Right lobe of liver (tissue), 6 donors: ENCODE measurements at places on chromosomes 7 and 10. TPM values are rescaled to one million over a fixed set of nuclear protein-coding genes. Genes with fewer than 3 reads are reported as not detected.
A peak's percentile ranks its signal among the peaks of the same experiment; 100 is the strongest.

The NUTM2B gene
- 0.31 TPM for total RNA-seq

DNA sequence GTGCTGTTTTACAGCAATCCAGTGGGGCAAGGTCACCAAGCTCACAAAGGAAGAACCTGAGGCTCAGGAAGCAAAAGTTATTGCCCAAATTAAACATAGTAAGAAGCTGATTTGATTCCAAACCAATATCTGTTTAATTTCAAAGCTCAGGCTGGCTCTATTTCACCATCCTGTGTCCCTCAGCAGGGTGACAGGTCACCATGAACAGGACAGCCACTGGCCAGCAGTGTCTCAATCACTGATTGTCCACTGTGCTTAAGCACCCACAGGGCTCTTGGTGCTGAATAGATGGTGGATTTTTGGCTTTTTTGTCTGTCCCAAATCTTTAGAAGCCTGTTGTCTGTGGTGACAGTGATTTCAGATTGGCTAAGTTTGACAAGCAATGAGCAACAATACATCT is 146.4 kb upstream of the ZNF32 start:
- H3K36me3 ChIP-seq: no peaks in the 10 kb centered on the region
- no peak for DNase-seq
- H3K4me3 ChIP-seq: no peak overlapping the region
- no peaks in the 10 kb centered on the region for H3K4me1 ChIP-seq

- no peaks in the 10 kb centered on the region for H3K27me3 ChIP-seq
- no peak for DNase-seq
Measured at GRCh38 chr7:6106140-6106904, 75.1 kb downstream of the ANKRD61 start.

GRCh38 chr7:1823376-1824150 is 153.5 kb downstream of the ELFN1 start:
- no peak overlapping the region for H3K4me3 ChIP-seq
- DNase-seq: no peak
- no peak overlapping the region for H3K27ac ChIP-seq
- H3K4me1 ChIP-seq: no peaks in the 10 kb centered on the region
- H3K27me3 ChIP-seq: no peaks in the 10 kb centered on the region

- no peak overlapping the region for H3K4me3 ChIP-seq
- no peaks in the 10 kb centered on the region for H3K27me3 ChIP-seq
- H3K36me3 ChIP-seq: no peaks in the 10 kb centered on the region
Measured at GRCh38 chr10:105150259-105150880, 509.3 kb downstream of the SORCS3 start.

The ABCA13 gene
- total RNA-seq: 2.6 TPM

- no peak overlapping the region for H3K27ac ChIP-seq
- DNase-seq: no peak
- H3K36me3 ChIP-seq: no peaks in the 10 kb centered on the region
- H3K4me3 ChIP-seq: no peak overlapping the region
- no peaks in the 10 kb centered on the region for H3K27me3 ChIP-seq
Measured at GRCh38 chr7:134878746-134879357, 99.4 kb downstream of the CALD1 start.

The GAD2 gene
- total RNA-seq: not detected

GRCh38 chr10:7913126-7913872 is 95.0 kb downstream of the TAF3 start:
- no peak for DNase-seq
- no peak overlapping the region for H3K4me3 ChIP-seq
- no peaks in the 10 kb centered on the region for H3K27me3 ChIP-seq
- no peaks in the 10 kb centered on the region for H3K4me1 ChIP-seq
- H3K36me3 ChIP-seq: no peaks in the 10 kb centered on the region
- no peak overlapping the region for H3K27ac ChIP-seq

GRCh38 chr7:121385800-121386179 is 10.3 kb downstream of the FAM3C start:
- no peak for DNase-seq
- no peak overlapping the region for H3K27ac ChIP-seq
- no peaks in the 10 kb centered on the region for H3K4me1 ChIP-seq
- no peak overlapping the region for H3K4me3 ChIP-seq
- H3K36me3 ChIP-seq: no peaks in the 10 kb centered on the region

GRCh38 chr7:134287916-134288659 is 28.6 kb downstream of the SLC35B4 start:
- no peaks in the 10 kb centered on the region for H3K27me3 ChIP-seq
- H3K36me3 ChIP-seq: no peaks in the 10 kb centered on the region
- no peak for DNase-seq
- peaks cover 5% of the 10 kb centered on the region for H3K4me1 ChIP-seq
- H3K27ac ChIP-seq: no peak overlapping the region

DNA sequence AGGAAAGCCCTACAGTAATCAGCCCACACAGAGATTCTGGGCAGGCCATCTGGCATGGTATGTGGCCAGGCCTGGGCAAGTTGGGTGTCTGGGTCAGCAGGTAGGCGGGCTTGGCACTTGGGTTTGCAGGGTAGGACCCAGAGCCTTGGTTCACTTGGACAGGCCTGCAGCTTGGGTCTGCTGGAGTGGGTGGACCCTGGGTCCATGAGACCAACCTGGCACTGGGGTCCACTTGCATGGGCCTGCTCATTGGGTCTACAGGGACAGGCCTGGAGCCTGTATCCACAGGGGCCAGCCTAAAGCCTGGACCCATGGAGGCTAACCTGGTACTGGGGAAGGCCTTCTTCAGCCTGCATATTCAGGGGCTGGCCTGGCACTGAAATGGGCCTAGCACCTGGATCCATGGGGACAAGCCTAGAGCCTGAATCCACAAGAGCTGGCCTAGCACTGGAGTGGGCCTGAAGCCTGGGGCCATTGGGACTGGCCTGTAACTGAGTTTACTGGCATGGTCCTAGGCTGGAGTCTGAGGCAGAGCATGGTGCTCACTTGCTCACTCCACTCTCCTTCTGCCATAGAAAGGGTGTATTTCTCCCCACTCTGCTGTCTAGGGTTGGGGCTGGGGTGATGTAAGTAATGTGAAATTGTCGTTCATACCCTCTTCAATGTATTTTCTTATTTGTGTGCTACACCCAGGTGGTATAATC is 315.0 kb downstream of the AHR start:
- no peak overlapping the region for H3K27ac ChIP-seq
- H3K36me3 ChIP-seq: no peaks in the 10 kb centered on the region
- no peaks in the 10 kb centered on the region for H3K4me1 ChIP-seq

GRCh38 chr7:513521-514166 is 6.0 kb downstream of the PDGFA start:
- no peaks in the 10 kb centered on the region for H3K36me3 ChIP-seq
- no peak for DNase-seq
- no peak overlapping the region for H3K27ac ChIP-seq

The GBX1 gene
- total RNA-seq: not detected

- H3K27me3 ChIP-seq: no peaks in the 10 kb centered on the region
- no peaks in the 10 kb centered on the region for H3K4me1 ChIP-seq
- H3K4me3 ChIP-seq: no peak overlapping the region
- H3K27ac ChIP-seq: no peak overlapping the region
- no peak for DNase-seq
Measured at GRCh38 chr7:158682456-158682855, 22.1 kb downstream of the NCAPG2 start.

GRCh38 chr10:43785252-43785651 is 136.6 kb upstream of the ZNF32 start:
- DNase-seq: no peak
- no peaks in the 10 kb centered on the region for H3K36me3 ChIP-seq
- no peaks in the 10 kb centered on the region for H3K4me1 ChIP-seq
- H3K27me3 ChIP-seq: no peaks in the 10 kb centered on the region
- H3K27ac ChIP-seq: no peak overlapping the region
- no peak overlapping the region for H3K4me3 ChIP-seq

GRCh38 chr10:49759787-49760551 is 2.2 kb downstream of the OGDHL start:
- H3K36me3 ChIP-seq: no peaks in the 10 kb centered on the region
- H3K27ac ChIP-seq: peak overlapping the region; percentile 91
- no peaks in the 10 kb centered on the region for H3K27me3 ChIP-seq

GRCh38 chr7:22066522-22066921 is 120.8 kb upstream of the CDCA7L start:
- no peaks in the 10 kb centered on the region for H3K27me3 ChIP-seq
- no peak overlapping the region for H3K27ac ChIP-seq
- no peaks in the 10 kb centered on the region for H3K36me3 ChIP-seq
- H3K4me3 ChIP-seq: no peak overlapping the region

DNA sequence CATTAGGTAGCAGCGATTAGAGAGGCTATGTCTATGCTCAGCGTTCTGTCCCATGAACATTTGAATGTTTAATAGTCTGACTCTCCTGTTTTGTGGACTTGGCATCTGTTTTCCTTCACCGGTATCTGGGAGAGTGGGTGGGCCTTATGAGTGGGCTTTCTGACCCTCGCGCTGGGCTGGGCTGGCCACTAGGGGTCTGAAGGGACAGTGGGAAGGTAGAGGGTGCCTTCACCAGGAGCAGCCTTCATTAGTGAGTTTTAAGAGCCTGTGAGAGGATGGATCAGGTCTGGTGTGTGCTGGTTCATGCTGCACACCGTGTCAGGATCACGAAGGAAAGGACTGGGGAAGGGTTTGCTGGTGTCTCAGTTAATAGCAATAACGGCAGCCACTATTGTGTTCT is 33.4 kb downstream of the DCLRE1A start:
- no peak for DNase-seq
- no peaks in the 10 kb centered on the region for H3K27me3 ChIP-seq
- no peak overlapping the region for H3K27ac ChIP-seq
- no peaks in the 10 kb centered on the region for H3K36me3 ChIP-seq
- no peaks in the 10 kb centered on the region for H3K4me1 ChIP-seq
- H3K4me3 ChIP-seq: no peak overlapping the region

The RBP4 gene
- total RNA-seq: 4,988 TPM

The GBF1 gene
- total RNA-seq: 27.0 TPM

The LEP gene
- total RNA-seq: not detected

The AKR1C4 gene
- total RNA-seq: 186 TPM

The PTN gene
- 0.49 TPM for total RNA-seq

DNA sequence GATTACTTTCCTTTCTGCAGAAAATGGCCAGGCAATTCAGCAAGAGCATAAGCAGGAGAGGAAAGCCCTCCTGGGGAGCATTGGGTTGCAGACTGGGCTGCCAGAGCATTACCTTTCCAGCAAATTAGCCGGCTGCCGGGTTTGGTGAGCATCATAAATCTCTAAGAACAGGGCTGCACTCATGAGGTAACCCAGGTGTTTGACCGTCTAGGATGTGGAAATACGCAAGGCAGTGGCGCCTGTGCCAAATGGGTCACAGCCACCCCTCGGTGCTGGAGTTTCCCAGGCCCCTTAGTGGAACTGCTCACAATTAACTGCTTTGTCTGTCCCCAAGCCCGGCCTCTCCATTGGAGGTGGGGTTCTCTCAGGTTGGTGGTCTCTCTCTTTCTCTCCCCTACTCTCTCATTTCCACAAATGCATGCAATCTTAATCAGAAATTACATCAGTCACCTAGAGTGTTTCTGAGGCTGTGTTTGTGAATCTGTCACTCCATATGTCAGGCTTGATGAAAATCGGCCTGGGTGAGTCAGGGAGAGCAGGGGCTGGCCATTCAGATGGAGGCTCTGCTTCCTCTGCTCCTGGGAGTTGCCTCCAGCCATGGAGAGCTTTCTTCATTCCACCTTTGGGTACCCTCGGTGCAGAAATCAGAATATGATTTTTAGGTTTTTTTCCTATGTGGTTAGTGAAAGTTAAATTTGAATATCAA is 26.7 kb downstream of the PTN start:
- no peak overlapping the region for H3K27ac ChIP-seq
- no peaks in the 10 kb centered on the region for H3K27me3 ChIP-seq
- no peak overlapping the region for H3K4me3 ChIP-seq
- no peaks in the 10 kb centered on the region for H3K36me3 ChIP-seq

The TAS2R3 gene
- 0.32 TPM for total RNA-seq

The PPP1R3A gene
- total RNA-seq: not detected

- no peaks in the 10 kb centered on the region for H3K36me3 ChIP-seq
- no peaks in the 10 kb centered on the region for H3K4me1 ChIP-seq
- no peak overlapping the region for H3K27ac ChIP-seq
- no peak for DNase-seq
- no peak overlapping the region for H3K4me3 ChIP-seq
Measured at GRCh38 chr7:149765399-149766121, 7.8 kb downstream of the ZNF467 start.

The OR2A1 gene
- not detected for total RNA-seq

GRCh38 chr10:103852856-103853255 is 2.5 kb downstream of the SH3PXD2A start:
- H3K4me1 ChIP-seq: no peaks in the 10 kb centered on the region
- no peak for DNase-seq
- H3K4me3 ChIP-seq: no peak overlapping the region
- no peaks in the 10 kb centered on the region for H3K27me3 ChIP-seq
- H3K27ac ChIP-seq: no peak overlapping the region
- H3K36me3 ChIP-seq: no peaks in the 10 kb centered on the region

GRCh38 chr7:1012004-1012715 is 29.2 kb downstream of the CYP2W1 start:
- H3K36me3 ChIP-seq: peaks cover 2% of the 10 kb centered on the region
- no peak overlapping the region for H3K4me3 ChIP-seq
- H3K27ac ChIP-seq: no peak overlapping the region
- no peaks in the 10 kb centered on the region for H3K27me3 ChIP-seq
- DNase-seq: no peak
- H3K4me1 ChIP-seq: no peaks in the 10 kb centered on the region

The SLC29A4 gene
- total RNA-seq: 3.6 TPM

The DDIT4 gene
- total RNA-seq: 133 TPM

The SEMA4G gene
- total RNA-seq: 36.3 TPM

GRCh38 chr7:2043316-2044039 is 189.3 kb downstream of the MAD1L1 start:
- H3K4me3 ChIP-seq: no peak overlapping the region
- H3K27ac ChIP-seq: no peak overlapping the region
- H3K27me3 ChIP-seq: no peaks in the 10 kb centered on the region
- no peaks in the 10 kb centered on the region for H3K36me3 ChIP-seq

GRCh38 chr10:113867904-113868303 is 13.4 kb downstream of the NHLRC2 start:
- DNase-seq: no peak
- H3K36me3 ChIP-seq: no peaks in the 10 kb centered on the region
- no peak overlapping the region for H3K4me3 ChIP-seq
